ENCODE measurements at places on chromosomes 13 and 19.

GRCh38 chr19:51114087-51114729 lies 6.0 kb upstream of the CTU1 start:
- no peak for DNase-seq

- no peak for DNase-seq
These were observed 19.9 kb upstream of the TINCR start for GRCh38 chr19:5587661-5588060.

- DNase-seq, result no peak
These were observed 92.1 kb downstream of the USP12 start for GRCh38 chr13:27079421-27079958.

DNA sequence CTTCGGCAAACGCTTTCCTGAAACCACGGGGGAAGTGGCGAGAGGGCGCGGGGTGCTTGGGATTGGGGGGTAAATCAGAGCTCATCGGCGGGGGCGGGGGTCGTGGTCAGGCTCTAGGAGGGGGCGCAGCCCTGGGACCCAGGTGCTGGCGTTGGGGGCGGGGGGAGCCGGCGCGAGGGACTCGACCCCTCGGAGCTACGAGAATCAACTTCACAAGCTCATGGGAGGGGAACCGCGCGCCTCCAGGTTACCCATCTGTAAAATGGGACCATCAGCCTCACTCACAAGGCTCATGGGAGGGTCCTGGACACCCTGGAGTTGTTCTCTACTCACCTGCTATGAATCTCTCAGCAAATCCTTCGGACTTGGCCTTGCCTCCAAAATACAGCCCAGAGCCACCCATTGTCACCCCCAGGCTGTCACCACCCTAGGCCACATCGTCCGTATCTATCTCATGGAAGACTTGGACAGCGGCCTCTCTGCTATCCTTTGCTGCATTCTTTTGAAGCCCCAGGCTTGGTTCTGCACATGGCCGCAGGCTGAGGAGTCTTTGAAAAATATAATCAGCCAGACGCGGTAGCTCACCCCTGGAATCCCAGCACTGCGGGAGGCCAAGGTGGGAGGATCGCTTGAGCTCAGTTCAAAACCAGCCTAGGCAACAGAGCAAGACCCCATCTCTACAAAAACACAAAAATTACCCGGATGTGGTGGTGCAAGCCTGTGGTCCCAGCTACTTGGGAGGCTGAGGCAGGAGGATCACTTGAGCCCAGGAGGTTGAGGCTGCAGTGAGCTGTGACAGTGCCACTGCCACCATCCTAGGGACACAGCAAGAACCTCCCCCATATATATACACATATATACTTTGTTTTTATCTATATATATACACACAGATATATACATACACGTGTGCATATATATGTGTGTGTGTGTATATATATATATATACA lies 939 bp upstream of the RANBP3 start:
- DNase-seq, result no peak

DNA sequence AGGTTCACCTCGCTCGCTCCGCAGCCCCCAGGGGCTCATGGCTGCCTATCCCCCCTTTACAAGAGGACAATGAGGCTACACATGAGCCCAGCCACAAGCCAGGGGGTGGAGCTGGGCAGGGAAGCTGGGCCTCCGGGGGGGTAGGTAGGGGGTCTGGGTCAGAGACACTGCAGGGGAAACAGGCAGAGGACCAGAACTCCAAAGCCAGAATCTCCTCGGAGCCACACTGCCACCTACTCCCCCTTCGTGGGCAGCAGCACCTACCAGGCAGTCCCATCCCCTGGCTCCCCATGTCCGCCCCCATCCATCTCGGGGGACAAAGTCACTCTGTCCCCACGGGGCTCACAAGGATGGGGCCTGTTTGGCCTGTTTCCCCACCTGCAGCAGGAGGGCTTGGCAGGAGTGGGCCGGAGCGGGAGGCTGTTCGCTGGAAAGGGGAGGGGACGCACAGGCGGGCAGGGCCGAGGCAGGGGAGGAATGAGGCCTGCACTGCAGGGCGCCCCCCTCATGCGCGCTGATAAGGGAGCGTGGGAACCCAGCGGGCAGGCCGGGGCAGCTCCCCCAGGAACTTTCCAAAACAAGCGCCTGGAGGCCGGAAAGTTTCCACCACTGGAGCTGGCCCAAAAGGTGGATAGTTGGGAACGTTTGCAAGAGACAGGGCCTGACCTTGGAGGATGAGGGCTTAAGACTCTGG lies 545 bp upstream of the ISYNA1 start:
- DNase-seq, result no peak

GRCh38 chr13:22112956-22113745 lies 442.3 kb downstream of the FGF9 start:
- DNase-seq, result no peak

DNA sequence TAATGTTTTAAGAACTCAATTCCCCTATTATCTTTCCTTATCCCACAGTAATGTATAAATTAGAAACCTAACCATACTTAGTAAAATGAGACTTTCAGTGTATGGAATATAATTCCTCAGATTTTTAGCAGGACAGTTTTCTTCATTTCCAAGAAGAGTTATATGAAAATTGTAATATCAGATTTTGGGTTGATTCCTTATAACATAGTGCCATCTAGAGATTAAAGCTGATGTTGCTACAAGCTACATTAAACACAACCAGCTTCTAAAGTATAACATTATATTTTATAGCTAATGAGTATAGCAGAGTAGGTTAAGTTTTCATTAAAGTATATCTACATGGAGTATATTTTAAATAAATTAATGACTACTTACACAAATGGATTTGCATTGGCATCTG lies 99.7 kb upstream of the MIR17HG start:
- no peak for DNase-seq

GRCh38 chr19:40862785-40863184 lies 12.5 kb upstream of the CYP2A6 start:
- no peak for DNase-seq

GRCh38 chr19:54399189-54399588 lies 16.1 kb upstream of the TTYH1 start:
- DNase-seq, result no peak

- DNase-seq, result no peak
These were observed 6.6 kb downstream of the THOP1 start for GRCh38 chr19:2791876-2792275.
